KG1 (cell line): ENCODE measurements at places on chromosomes 5 and 9.

DNA sequence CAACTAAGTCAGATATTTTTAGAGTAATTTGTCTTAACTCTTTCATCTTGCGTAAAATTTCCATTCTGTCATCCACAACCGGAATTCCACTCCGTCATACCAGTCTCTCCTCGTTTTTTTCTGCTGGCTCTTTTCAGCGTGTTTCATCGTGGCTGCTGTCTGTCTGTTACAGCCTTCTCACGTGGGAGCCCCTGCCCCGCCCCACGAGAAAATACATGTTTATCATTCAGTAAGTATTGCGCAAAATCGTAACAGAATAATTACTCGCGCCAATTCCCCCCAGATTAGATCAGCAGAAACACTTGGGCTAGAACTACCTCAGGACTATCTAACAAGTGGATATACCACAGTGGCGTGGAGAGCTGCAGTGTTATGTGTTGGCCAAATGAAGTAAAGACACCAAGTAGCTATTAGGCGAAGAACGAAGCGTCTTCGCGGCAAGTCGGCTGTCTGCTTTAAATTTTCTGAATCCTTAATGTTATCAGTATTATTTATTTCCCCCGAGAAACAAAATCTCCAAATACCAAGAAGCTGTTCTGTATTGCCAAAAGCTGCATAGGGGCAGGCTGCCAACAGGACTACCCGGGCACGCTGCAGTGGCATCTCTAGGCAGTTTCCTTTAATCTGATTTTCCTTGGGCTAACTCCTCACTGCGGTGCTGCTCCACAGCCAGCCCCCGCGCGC is 566 bp upstream of the FOCAD start:
- peak; percentile 40 for DNase-seq

DNA sequence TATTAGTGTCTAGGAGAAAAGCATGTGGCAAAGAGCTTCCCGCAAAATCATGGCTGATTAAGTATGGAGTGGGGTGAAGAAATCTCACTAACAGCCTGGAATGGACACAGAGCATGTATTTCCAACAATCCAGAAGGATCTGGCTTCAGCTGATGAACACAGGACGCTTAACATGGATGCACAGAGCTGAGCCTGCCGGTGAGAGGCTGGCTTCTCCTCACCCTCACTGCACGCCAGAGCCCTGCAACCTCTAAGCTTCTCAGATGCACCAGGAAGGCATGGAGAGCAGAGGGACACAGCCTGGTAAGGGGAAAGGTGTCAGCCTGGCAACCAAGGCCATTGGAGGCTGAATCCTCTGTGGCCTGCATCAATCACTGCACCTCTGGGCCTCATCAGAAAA is 298.5 kb downstream of the TRIM32 start:
- DNase-seq, result no peak

- DNase-seq, result no peak
These were observed 52.4 kb downstream of the HMGCR start for GRCh38 chr5:75389430-75389829.

DNA sequence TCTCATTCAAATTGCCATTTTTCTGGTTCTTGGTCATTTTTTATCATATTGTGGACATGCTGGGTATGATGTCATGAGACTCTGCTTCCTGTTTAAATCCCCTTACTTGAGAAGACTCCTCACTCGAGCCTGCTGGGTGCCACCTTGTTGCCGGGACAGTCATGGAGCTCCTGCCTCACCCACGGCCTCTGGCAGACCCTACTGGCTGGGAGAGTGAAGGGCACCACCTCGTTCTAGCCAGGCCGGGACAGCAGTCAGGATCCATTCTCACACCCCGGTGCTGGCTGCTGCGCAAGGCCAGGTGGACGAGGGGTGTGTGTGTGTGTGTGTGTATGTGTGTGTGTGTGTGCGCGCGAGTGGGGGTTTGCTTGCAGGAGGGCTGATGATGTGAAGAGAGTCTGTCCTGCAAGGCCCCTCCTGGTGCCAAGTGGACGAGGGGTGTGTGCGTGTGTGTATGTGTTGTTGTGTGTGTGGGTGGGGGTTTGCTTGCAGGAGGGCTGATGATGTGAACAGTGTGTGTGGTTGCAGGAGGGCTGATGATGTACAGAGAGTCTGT is 4.4 kb downstream of the CEP72 start:
- DNase-seq, result no peak

DNA sequence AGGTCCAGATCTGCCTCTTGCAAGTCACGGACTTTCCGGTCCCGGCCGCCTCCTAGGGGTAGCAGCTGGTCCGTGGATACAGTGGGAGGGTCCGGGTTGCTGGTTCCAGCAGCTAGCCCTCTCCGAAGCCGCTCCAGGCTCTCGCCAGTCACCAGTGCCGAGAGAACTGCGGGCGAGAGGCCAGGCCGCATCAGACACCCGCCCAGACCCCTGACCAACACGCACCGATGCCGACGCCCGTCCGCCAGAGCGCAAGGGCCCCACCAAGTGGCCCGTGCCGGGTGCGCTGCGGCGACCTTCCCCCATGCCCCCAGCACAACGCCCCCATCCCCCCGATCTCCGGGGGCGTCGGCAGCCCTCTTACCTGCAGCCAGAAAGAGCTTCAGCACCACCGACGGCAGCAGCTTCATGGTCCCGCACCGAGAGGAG is 470 bp downstream of the HBEGF start:
- DNase-seq, result no peak

DNA sequence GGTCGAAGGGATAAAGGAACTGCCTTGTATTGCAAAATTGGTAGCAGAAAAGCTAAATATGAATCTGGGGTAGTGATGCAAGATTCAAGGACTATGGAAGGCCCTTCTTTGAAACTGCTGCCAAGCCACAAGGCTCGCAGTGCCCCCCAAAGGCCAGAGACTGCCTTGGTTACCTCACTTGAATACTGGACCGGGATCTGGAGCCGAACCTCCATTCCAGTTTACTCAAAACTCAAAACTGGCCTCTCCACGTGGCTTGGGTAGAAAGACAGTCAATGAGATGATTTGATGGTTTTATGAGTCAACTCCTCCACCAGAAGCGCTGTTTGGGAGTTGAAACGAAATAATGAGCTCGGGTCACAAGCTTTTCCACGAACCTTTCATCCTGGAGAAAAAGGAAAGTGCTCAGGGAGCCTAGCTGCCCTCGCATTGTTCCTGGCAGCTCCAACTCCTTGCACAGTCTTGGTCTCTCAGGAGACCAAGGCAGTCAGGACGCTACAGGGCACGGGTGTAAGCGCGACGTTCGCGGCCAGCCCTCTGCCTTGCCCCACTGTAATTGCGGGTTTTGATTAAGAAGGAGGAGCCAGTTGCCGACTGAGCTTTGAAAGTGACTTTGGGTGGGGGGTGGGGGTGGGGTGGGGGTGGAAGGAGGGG is 2.8 kb downstream of the ST8SIA4 start:
- peak; percentile 72 for DNase-seq

DNA sequence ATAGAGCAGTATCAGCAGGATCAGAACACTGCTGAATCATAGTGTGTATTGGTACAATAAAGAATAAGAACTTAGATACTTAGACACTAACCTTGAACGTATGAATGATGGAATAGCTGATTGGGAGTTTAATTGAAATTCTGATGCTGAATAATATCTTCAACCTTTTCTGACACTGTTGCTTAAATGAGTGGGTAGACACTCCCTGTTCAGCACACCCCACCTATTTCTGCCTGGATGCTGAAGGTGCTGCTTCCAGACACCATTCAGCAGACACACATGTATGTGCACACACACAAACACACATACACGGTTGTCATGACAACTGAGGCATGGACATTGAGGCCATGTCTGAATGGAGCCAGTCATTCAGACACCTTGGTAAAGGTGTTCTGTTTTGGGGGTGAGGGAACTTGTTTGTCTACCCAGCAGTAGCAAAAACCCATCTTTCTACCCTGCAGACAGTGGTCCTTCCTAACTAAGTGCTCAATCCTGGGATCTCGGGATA is 54.3 kb downstream of the TMEM215 start:
- no peak for DNase-seq

DNA sequence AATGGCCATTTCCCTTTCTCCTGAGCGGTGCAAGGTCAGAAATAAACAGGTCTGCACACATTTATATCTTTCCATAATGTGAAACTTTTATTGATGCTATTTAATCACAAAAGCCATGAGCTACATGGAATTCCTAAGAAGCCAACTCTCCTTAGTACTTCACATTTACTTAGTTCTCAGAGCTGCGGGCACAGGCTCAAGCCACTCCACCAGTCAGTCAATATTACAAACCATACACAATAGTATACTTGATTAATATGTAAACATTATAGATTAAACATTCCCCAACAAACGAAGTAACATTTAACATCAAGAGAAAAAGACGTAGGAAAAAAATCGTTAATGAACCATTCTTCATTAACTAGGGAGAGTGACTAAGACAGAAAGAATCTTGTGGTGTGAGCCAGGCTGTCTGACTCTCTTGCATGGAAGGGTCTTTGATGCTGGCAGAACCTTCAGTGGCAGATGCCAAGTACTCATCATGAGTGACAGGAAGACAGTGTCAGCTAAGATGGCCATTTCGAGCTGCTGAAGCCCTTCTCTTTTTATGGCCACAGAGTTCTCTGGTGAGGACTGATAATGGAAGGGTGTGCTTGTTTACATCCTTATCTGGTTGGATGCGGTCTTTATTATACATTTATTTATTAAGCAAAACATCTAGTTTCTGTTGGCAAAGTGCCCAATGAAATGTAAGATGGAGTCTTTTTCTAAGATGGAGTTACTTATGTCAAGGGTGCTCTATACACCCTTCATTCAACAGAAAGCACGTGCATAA is 115.5 kb upstream of the TUT7 start:
- no peak for DNase-seq

- no peak for DNase-seq
These were observed 115.7 kb upstream of the NR5A1 start for GRCh38 chr9:124622882-124623281.

GRCh38 chr9:1271367-1271766 is 221.2 kb downstream of the DMRT2 start:
- DNase-seq, result no peak

DNA sequence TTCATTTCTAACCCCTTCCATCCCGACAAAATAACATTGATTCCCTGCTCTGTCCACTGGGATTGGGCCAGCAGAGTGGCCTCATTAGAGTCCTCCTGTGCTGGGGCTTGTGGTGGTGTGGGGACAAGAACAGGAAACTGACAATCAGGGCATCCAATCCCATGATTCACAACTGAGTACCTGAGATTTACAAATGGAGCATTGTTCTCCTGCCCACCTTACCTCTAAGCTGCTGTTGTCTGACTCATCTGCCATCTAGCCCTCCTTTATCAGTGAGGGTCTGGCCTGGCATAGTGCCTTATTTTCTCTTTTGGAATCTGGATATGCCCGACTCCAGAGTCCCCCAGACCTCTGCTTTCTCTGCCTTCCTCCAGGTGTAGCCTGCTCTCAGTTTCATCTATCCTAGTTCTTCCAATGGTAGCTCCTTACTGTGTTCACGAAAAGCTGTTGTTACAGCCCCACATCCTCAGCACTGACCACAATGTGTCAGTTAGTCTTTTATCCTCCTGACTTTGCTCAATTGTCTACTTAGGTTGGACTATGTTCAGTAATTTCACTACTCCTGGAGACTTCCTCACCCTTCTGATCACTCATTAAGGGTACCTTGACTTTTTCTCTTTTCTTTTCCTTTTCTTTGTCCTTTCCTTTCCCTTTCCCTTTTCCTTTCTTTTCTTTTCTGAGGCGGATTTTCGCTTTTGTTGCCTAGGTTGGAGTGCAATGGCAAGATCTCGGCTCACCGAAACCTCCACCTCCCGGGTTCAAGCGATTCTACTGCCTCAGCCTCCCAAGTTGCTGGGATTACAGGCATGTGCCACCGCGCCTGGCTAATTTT is 13.4 kb downstream of the WNT8A start:
- DNase-seq, result no peak

GRCh38 chr5:155878991-155879575 is 447.9 kb upstream of the SGCD start:
- no peak for DNase-seq

GRCh38 chr5:123937230-123937629 is 425.3 kb downstream of the CSNK1G3 start:
- no peak for DNase-seq

GRCh38 chr9:97831843-97832636 is 21.0 kb upstream of the FOXE1 start:
- DNase-seq, result no peak

GRCh38 chr5:58326022-58326421 is 133.9 kb downstream of the PLK2 start:
- no peak for DNase-seq

DNA sequence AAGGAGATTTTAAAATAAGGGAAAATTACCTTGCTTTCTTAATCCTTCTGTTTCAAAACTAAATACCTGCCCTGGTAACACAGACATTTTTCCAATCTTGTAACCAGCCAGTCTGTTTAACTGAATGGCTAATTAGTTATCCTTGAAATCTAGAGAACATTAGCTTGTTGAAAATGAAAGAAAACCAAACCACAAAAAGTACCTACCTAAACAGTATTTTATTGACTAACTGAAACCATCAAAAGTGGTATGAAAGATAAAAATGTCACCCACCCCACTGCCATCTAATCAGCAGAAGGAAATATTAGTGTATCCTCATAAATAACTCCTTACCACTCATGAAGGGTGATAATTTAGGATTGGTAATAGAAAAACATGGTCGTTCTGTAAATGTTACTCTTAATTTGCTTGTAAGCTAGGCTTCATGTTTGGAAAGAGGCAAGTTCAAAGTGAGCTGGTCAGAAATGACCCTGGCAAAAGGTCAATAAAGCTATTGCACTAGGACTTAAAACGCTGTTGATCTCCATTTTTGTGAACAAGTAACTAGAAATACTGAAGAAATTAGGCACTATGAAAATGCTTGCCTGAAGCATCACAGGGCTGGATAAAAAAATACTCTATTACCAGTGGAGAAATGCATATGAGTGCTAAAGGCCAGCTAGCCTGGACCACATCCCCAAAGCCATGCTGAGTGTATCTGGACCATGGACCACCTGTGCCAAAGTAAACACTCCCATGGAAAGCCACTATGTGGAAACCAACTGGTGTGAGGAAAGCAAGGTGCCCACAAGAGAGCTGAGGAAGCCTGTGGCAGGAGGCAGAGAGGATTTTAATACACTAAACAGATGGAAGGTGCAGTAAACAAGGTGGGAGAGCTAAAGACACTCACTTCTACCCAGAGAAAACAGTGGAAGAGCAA is 8.4 kb downstream of the SEMA5A start:
- DNase-seq, result no peak

GRCh38 chr5:176388003-176388443 is 375 bp downstream of the NOP16 start:
- DNase-seq, result no peak

- no peak for DNase-seq
These were observed 70.3 kb downstream of the ZSWIM6 start for GRCh38 chr5:61402244-61402823.
